ENCODE measurements at places on chromosomes 2 and 18.
A peak's percentile ranks its signal among the peaks of the same experiment; 100 is the strongest.

- no peak for DNase-seq
These were observed 477.2 kb downstream of the ZEB2 start for GRCh38 chr2:144042751-144043150.

GRCh38 chr2:163474889-163475288 is 260.9 kb downstream of the FIGN start:
- no peak for DNase-seq

DNA sequence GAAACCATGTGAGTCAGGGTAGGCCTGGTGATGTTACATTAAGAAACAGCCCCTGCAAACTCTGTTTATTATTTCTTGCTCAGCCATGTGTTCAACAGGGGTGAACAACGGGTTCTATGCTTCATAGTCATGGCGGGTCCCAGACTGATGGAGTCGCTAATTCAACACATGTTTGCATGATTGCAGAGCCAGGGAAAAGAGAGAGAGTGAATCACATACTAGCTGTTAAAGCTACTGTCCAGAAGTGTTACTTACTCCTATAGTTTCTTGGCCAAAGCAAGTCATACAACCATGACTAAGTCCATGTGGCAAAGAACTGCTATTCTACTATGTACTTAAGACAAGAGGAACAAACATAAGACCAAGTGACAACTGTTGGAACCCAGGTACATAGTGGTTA is 241.2 kb upstream of the SKOR2 start:
- DNase-seq: no peak

DNA sequence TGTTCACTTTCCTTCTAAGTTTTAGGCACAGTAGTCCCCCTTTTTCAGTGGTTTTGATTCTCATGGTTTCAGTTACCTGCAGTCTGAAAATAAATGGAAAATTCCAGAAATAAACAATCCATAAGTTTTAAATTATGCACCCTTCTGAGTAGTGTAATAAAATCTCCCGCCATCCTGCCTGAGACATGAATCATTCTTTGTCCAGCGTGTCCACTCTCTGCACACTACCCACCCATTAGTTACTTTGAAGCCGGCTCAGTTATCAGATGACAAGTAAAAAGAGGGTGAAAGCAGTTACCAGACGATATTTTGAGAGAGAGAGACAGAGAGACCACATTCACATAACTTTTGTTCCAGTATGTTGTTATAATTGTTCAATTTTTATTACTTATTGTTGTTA is 400.5 kb downstream of the TMX3 start:
- DNase-seq: no peak

- DNase-seq: no peak
These were observed 50.3 kb downstream of the RPL37A start for GRCh38 chr2:216548901-216549331.

DNA sequence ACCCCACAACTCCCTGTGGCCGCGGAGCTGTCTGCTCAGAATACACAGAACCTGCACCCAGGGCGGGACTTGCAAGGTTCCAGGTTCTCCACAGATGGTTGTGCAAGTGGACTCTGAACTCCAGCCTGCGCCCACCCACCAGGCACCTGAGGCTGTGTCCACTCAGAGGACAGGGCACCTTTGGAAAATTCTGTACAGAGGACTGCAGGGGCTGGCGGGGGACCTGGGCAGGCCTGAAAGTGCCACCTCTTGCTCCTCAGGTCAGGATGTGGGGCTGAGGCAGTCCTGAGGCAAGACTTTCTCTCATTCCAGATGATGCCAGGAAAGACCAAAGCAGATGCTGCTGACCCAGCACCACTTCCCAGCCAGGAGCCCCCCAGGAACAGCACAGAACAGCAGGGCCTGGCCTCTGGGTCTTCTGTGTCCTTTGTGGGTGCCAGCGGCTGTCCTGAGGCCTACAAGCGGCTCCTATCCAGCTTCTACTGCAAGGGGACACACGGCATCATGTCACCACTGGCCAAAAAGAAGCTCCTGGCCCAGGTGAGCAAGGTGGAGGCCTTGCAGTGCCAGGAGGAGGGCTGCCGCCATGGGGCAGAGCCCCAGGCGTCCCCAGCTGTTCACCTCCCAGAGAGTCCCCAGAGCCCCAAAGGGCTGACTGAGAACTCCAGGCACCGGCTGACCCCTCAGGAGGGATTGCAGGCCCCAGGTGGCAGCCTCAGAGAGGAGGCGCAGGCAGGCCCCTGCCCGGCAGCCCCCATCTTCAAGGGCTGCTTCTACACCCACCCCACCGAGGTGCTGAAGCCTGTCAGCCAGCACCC is 14.4 kb downstream of the ARID5A start:
- DNase-seq: no peak

DNA sequence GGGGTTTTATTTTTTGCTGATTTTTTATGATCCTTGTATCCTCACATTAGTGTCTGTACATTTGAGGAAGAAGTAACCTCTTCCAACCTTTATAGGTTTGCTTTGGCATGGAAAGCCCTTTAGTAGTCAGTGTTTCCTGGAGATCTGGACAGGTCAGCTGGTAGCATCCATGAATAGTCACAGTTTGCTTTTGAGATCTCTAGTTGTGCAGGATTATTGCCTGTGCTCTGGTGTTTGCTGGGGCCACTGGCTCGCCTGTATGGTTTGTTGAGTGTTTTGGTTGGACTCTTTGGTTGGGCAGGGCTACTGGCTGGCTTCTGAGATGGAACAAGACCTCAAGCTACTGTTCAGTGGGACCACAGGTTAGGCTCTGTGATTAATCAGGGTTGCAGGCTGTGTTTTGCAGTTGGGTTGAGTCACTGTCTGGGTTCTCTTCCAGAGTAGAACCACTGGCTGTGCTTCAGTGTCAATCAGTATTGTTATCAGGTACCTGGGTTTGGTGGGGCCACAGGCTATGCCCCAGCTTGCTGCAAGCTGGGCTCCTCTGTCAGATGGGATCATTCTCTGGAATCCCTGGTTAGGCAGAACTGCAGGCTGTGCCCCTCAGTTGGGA is 20.0 kb downstream of the SP140L start:
- DNase-seq: no peak

DNA sequence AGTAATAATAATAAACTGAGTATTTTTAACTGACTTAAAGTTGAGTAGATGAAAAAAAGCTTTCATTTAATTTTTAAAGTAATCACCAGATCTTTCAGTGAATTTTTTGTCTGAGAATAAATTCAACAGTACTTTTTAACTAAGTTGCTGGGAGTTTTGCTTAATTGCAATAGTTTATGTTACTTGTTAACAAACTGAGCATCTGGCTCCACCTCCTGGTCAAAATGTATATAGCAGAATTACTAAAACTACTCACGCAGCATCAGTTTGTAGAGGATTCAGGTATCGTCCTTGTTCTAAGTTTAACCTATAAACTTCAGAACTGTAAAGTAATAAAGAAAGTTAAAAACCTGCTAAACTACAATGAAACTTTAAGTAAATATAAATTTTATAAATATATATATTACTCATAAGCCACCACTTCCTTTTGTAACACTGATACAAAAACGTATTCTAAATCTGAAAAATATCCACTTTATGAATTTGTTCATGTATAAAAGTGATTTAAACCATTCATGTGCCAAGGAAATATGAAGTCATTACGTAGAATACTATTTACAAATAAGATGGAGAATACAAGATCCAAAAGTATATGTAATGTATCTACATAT is 21.3 kb downstream of the NOL10 start:
- DNase-seq: no peak

GRCh38 chr18:53843113-53843760 is 381.2 kb downstream of the MBD2 start:
- DNase-seq: no peak

DNA sequence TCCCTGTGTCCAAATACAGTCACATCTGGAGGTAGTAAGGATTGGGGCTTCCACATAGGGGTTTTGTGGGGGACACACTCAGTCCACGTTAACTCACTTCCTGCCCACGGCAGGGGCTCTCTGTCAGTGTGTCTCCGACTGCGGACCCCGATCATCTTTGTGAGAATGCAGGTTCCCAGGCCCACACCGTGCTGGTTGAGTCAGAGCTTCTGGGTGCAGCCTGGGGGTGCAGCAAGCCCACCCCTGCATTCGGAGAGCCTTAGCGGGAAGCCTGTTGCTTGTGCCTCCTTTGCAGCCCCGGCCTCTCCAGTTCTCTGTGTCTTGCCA is 28.0 kb downstream of the HPCAL1 start:
- no peak for DNase-seq

DNA sequence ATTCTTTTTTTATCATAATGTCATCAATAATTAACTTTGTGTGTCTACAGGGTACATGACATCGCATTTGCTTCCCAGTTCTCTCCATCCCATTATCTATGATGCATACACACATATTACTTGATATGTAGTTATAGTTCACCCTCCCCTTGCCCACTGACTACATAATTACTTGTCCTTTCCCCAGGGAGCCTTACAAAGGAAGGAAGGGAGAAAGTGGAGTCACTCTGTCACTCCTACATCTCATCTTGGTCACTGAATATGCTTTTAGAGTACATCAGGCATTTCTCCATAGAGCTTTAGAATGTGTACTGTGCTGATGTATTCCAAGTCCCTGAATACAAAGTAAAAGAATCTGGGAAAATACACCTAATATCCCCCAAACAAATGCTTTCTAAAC is 6.0 kb upstream of the DTNA start:
- DNase-seq: no peak

GRCh38 chr18:49814147-49814499 is 790 bp upstream of the ACAA2 start:
- peak; percentile 3 for DNase-seq

DNA sequence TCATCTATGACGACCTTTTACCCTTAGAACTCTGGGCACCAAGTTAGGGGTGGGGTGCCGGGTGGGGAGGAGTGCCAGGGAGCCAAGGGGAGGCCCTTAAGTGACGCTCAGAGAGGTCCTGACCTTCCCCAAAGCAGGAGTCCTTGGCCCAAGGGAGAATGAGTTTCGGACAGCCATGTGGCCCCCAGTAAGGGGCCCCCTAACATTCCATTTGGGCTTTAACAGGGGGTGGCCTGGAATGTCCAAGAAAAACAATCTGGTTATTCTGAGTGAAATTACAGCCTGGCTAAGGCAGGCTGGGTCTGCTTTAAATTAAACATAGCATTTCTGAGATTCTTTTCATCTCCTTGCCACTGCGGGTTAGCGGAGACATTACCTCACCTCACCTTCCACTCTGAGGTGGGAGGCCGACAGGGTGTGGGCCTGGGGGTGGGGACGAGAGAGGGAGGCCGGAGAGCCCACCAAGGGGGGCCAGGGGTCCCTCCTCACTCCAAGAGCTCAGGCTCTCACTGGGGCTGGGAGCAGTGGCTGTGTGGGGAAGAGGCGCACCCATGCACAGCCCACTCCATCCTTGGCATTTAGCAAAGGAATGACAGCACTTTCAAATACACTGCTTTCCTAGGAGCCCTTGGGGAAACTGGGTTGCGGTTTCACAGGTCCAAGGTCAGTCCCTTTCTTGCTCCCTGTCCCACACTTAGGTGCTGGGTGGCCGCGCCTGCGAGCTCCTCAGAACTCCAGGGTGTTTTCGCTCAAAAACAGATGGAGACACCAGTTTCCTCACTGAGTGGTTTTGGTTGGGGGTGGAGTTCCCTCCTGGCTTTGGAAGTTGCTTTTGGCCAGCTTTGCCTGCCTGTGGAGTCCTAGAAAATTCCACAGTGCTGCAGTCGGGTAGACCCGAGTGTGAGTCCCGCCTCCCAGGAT is 107.4 kb downstream of the POLR1A start:
- DNase-seq: no peak

- DNase-seq: peak; percentile 16
These were observed 22.2 kb downstream of the BIN1 start for GRCh38 chr2:127084611-127085316.

- DNase-seq: no peak
These were observed 254.9 kb upstream of the SIX3 start for GRCh38 chr2:44686561-44686960.

GRCh38 chr18:3347286-3347803 is 85.4 kb downstream of the MYL12B start:
- DNase-seq: no peak

GRCh38 chr2:120247851-120248250 is 4.8 kb upstream of the RALB start:
- DNase-seq: no peak

- DNase-seq: no peak
These were observed 76.0 kb upstream of the ST8SIA5 start for GRCh38 chr18:46832849-46833248.

GRCh38 chr18:78971511-78972245 is 7.9 kb upstream of the SALL3 start:
- DNase-seq: no peak

DNA sequence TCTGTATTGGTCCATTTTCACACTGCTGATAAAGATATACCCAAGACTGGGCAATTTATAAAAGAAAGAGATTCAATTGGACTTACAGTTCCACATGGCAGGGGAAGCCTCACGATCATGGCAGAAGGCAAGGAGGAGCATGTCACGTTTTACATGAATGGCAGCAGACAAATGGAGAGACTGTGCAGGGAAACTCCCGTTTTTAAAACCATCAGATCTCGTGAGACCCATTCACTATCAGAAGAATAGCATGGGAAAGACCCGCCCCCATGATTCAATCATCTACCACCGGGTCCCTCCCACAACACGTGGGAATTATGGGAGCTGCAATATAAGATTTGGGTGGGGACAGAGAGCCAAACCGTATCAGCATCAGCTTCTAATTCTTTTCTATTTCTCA is 217.0 kb downstream of the ANAPC1 start:
- no peak for DNase-seq

- DNase-seq: no peak
These were observed 72.5 kb upstream of the LRRTM1 start for GRCh38 chr2:80377071-80377470.

GRCh38 chr2:134097740-134098139 is 156.1 kb upstream of the MGAT5 start:
- no peak for DNase-seq

DNA sequence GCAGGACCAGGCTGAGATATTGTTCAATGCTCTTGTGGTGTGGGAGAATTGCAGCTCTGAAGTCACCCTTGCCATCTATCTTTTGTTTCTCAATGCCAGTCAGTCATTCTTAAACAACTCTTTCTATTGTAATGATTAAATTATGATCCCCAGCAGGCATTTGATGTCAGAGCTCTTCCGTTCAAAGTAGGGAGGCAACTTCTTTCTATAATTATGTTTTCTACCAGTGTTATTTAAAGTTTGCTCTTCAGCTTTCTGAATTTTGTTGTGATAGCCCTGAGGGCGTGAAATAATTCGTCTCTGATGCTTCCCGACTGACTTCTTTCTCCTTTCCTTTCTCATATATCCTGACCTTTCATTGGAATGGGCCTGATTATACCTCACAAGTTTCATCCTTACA is 161.4 kb upstream of the KLHL14 start:
- no peak for DNase-seq

- no peak for DNase-seq
These were observed 551.7 kb downstream of the SATB2 start for GRCh38 chr2:198905881-198906612.

DNA sequence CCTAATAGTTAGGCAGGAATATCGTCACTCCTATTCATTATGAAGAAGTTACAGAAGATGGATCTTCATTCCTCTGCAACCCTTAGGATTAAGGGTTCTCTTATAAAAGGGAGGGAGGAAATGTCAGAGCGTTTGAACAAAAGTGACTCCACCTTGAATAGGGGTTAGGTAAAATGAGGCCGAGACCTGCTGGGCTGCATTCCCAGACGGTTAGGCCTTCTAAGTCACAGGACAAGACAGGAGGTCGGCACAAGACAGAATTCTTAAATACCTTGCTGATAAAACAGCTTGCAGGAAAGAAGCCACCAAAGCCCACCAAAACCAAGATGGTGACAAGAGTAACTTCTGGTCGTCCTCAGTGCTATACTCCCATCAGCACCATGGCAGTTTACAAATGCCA is 147.6 kb downstream of the CDCA7 start:
- no peak for DNase-seq

- no peak for DNase-seq
These were observed 50.8 kb downstream of the WIPF1 start for GRCh38 chr2:174546519-174547506.
